ENCODE measurements at places on chromosomes 3 and 15.

DNA sequence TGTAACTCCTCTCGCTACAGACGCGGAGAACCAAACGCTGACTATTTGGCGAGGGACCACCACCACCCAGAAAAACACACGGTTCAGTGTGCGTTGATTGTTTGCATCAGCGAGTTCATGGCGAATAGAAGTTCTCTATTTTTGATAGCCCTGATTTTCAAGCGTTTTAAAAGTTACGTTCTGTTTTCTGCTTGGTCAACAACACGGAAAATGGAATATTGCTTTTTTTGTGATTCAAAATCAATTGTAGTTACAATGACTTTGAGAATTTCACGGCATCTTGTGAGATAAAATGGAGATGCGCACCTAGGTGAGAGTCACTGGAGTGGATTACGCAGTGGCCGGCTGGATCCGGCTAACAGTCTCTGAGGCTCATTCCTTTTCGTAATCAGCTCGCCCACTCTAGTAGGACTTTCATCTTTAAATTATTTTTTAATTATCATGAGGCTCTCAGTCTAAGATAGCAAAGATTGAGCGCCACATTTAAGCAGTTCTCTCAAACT, 54.8 kb downstream of the CCDC54 start:
- DNase-seq = no peak

DNA sequence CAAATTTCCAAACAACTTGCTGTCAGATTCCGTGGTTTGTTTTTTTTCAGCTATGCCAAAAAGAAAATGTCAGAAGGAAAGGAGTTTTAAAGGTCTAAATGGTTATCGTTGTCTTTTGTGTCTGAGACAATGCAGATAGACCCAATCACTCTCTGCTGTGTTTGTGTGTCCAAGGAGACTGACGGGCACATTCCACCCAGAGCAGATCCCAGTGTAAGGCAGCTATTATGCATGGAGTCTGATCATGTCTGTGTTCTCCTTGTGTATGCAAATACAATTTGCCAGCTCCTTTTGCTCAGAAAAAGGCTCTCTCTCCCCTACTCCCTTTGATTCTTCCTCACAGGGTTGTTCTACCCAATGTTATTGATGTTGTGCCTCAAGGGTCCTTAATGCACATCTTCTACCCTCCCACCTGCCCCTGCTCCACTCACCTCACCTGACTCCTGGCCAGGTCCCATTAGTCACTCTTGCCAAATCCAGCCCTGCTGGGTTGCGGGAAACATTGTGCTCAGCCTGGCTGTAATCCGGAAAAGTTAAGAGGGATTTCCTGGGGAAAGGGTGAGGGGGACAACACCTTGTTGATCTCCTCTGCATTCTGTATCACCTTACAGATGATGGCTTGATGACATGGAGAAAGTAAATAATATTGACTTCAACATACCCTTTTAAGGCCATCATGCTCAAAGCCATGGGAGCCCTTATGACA, 61.0 kb downstream of the OTOL1 start:
- no peak for DNase-seq

DNA sequence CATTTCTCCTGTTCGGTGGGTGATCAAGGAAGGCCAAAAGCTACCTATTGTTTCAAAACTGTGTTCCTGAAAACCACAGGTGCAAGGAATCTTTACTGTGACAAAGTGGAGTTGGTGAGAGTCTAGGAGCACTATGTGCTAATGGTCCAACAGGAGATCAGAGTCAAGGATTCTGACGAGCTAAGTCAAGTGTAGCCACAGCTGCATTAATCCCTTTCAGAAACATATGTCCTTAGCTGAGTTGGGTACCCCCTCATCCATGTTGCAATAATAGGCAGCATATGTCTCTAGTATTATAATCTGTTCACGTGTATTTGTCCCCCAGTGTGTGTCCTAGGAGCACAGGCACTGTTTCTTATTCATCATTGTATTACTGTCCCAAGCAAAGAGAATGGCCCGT, 1.7 kb downstream of the VPS39 start:
- no peak for DNase-seq

- DNase-seq = no peak
Measured at GRCh38 chr3:55402886-55403609, 84.1 kb downstream of the WNT5A start.

DNA sequence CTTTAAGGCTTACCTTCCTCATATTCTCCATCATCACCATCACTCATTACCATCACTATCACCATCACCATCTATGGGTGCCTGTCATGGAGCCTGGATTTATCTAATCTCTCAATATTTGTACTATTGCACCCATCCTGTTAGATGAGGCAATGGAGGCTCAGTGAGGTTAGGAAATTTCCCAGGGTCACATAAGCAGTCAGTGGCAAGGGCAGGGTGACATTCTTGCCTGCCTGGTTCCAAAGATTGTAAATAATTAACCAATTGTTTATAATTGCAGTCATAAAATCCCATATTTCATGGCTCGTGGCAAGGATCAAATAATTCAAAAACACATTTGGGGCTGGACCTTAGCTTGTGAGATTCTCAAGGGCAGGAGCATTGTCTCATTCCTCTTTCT, 55.2 kb downstream of the MGLL start:
- no peak for DNase-seq

- no peak for DNase-seq
Measured at GRCh38 chr3:42853056-42853455, 22.6 kb downstream of the CYP8B1 start.

- DNase-seq = no peak
Measured at GRCh38 chr3:170483485-170484262, 65.0 kb downstream of the CLDN11 start.

GRCh38 chr3:32703491-32703972, 18.5 kb downstream of the CNOT10 start:
- DNase-seq = no peak

GRCh38 chr3:46442576-46443530, 21.9 kb downstream of the LTF start:
- no peak for DNase-seq

- no peak for DNase-seq
Measured at GRCh38 chr3:106529738-106530137, 660.9 kb upstream of the CBLB start.

GRCh38 chr15:25481208-25481859, 42.5 kb upstream of the UBE3A start:
- DNase-seq = no peak

Measured in omental fat pad (tissue), 4 donors.